ENCODE measurements at places on chromosomes 3 and 15.
A peak's percentile ranks its signal among the peaks of the same experiment; 100 is the strongest.

DNA sequence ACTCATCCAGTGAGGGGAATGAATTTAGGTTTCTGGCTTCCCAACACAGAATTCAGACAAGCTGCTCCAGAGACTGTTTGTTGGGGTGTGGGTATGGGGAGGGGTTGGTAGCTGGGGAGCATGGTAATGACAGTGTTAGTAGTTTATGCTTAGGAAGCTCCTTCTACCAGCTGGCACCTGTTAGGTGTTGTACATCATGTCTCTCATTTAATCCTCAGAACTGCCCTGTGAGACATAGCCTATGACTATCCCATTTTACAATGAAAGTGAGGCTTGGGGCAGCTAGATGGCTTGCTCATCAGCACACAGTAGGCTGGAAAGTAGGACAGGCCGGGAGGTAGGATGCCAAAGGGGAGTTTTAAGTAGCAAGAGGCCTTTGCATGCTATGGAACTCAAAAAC lies 2.5 kb downstream of the EIF4E3 start:
- no peak for DNase-seq

DNA sequence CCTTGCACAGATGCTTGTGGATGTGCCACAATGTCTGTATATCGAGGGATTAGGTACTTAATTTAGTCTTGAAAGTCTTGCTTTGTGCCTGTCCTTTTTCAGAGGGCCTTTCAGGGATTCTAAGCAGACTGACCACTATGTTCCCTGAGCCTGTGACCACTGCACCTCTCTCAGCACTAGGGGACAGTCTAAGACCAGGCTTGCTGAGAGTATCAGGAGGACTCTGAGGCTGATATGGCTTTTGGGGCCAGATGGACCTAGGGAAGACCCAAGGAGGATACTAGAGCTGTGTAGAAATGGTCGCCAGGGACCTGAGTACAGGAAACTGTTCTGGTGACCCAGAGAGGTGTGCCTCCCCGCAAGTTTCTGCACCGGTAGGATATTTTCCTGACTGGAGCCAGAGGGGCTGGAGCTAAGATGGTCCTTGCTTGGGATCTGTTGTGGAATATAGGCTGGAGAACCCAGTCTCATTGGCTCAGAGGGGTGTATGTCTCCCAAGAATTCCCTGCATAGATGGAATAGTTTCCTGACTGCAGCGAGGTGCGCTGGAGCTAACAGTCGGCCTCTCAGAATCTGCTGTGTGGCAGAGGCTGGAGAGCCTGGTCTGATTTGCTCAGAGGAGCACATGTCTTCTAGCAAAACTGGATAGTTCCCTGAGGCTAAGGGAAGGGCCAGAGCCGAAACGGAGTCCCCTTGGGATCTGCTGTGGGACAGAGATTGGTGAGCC lies 213.2 kb upstream of the DCBLD2 start:
- no peak for DNase-seq

- peak; percentile 95 for DNase-seq
Measured at GRCh38 chr15:83066734-83067637, at the start of gene BTBD1. BTBD1 (minus strand) TSS chr15:83067252; CDS start chr15:83067151, 101 bp downstream.

GRCh38 chr15:60616147-60616546 lies 137.2 kb upstream of the ICE2 start:
- no peak for DNase-seq

- DNase-seq = no peak
Measured at GRCh38 chr3:185691622-185692021, 105.5 kb downstream of the SENP2 start.

DNA sequence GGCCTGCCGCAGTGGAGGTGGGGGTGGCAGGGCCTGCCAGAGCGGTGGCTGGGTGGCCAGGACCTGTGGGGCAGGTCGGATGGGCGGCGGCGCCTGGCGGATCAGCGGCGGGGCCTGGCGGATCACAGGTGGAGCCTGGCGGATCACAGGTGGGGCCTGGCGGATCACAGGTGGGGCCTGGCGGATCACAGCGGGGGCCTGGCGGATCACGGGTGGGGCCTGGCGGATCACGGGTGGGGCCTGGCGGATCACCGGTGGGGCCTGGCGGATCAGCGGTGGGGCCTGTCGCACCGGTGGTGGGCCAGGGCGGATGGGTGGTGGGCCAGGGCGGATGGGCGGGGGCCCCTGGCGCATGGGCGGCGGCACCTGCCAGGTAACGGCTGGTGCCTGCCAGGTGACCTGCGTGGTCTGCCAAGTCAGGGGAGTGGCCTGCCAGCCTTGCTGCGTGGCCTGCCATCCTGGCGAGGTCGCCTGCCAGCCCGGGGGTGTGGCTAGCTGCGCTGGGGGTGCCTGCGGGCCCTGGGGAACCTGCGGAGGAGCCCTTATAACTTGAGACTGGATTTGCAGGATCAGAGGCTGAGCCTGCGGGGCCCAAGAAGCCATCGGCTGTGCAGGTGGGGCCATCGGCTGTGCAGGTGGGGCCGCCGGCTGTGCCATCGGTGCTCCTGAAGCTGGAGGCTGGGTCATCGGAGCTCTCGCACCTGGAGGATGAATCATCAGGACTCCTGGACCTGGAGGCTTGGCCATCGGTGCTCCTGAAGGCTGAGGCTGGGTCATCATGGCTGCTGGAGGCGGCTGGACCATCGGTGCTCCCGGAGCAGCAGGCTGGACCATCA lies 1.3 kb downstream of the MAGEL2 start:
- DNase-seq = no peak

DNA sequence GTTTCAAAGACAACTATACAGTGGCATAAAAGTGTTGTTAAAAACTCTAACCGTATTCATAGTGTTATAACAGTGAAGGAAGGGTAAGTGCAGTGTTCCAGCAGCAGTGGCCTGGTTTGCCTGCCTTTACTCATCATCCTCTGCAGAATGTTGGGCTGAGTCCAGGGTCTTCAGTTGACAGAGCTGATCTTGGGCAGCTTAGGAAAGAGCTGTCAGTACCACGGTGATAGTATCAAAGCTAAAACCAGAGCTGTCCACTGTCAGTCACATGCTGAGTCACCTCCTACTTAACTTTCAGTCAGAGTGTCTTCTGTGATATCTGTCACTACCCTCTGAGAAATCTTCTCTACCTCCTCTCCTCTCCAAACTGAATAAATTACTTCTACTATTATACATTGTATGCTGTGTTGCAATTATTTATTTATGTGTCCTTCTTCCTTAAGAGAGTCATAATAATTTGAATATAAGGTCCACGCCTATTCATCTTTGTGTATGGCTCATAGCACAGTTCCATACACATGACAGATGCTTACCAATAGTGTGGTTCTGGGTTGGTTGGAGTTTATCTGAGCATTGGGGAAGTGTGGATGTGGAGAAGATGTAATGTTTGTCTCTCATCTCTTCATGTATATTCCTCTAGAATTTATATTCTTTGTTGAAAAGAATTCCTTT lies 242.1 kb downstream of the ZIC1 start:
- DNase-seq = no peak

GRCh38 chr15:59120937-59121336 lies 16.0 kb downstream of the CCNB2 start:
- no peak for DNase-seq

DNA sequence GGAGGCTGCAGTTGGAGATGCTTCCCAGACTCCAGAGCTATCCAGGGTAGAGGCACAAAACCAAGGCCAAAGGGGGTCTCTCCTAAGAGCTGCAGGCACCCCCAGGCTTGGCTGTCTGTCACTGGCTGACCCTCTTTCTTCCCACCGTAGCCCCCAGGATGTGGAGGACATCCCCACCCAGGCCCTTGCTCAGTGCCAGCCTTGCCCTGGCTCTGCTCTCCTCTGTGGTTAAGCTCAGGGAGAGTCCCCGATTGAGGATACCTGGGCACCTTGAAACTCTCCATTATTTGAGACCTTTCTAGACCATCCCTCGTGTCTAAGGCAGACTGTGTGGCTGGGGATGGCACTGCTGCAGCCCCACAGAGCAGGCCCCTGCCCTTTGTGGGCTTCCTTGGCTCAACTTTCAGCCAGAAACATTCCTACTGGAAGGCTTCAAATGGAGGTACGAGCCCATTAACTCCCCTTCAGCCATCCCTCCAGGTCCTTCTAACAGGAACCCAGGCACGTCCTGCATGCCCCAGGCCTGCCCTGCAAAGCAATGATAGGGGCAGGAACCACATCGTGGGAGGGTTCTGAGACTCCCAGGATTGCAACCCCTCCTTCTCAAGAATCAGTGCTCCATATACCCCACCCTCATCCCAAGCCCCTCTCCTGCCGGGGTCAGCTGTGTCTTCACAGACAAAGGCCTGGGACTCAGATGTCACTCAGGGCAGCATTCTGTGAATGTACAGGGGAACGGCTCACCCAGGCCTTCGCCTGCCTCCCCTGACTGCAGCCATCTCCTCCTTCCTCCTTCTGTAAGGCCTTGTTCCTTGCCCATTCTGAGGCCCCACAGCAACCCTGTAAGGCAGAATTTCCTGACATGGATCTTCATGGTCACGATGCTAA lies 102.9 kb upstream of the ABHD17C start:
- DNase-seq = no peak

DNA sequence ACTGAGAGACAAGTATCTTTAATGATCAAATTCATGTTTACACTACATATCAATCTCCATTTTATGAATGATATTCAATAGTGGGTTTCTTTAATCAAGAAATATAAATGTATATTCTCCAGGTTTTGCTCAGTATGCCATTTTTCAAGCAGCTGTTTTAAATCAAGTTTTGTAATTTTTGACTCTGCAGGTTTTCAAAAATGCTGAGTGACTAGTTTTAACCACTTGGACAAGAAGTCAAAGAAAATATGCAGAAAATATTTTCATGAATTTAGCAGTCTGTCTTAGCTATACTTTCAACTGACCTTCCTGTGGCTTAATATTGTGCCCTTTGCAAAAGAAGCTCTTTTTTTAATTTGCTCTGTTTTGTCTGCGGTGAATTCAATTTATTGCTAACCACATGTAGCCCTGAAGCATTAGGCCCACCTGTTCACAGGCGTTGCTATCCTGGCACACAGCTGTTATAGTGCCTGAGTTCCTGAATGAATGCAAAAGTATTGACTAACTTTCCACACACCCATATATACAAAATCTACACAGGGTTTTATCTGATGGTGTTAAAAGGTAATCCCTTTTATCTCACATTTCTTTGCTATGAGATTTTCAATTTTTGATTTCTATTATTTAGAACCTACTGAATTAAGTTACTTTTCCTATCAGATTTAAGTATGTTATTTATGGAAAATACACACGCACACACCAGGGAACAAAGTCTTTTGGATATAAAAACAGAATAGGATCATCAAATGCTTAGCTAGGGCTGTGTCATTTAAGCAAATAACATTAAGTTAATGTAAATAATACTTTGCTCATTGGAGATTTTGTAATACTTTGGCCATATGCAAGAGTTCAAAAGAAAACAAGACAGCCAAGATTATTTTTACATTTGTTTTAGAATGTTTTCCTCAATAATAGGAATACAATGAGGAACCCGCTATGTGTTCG lies 1166.1 kb upstream of the GBE1 start:
- DNase-seq = no peak

DNA sequence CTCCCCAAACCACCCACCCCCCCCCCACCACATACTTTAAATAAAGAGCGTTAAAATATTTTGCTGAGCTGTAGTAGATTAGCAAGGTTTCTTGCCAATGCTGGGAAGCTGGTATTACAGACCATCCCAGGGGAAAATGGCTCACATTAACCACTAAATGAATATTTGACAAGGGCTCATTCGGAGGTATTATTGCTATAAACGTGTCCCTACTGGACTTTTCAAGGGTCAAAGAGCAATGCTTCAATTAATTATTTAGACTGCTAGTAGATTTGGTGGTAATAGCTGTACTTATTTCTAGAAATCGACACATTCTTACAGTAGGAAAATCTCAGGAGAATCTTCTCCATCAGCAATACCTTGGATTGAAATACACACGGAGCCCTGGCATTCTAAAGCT lies 5.2 kb downstream of the SOX2 start:
- no peak for DNase-seq

DNA sequence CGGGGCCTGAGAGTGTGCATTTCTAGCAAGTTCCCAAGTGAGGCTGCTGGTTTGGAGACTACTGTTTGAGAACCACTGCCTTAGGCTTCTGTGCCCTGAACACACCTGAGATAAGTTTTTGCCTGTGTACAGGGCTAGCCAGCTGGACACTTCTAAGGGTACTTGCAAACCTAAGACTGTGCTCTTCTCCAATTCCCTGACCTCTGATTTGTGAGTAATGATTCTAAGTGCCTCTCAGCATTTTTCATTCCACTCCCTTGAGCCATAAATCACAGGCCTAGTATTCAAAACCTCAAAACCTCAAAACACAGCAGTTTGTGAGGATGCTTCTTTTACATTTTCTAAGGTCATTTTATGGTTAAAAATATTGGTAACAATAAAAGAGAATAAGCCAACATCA lies 148.4 kb downstream of the CHST2 start:
- no peak for DNase-seq

DNA sequence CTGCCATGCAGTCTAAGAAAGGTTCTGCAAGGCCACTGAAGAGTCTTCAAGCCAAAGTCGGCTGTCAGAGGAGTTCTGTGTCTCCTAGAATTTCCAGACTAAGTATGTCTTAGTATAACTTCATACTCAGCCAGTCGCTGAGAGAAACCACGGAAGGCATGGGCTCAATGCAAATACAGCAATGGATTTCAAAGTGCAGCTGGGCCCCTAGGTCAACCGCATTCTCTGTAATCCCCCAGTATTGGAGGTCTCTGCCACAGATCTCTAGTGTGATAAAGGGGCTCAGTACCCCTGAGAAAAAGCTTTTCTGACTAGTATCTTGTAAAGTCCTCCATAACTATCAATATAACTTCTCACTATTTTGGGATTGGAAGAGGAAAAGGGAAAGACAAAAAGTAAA lies 208.3 kb downstream of the VPS13C start:
- DNase-seq = no peak

DNA sequence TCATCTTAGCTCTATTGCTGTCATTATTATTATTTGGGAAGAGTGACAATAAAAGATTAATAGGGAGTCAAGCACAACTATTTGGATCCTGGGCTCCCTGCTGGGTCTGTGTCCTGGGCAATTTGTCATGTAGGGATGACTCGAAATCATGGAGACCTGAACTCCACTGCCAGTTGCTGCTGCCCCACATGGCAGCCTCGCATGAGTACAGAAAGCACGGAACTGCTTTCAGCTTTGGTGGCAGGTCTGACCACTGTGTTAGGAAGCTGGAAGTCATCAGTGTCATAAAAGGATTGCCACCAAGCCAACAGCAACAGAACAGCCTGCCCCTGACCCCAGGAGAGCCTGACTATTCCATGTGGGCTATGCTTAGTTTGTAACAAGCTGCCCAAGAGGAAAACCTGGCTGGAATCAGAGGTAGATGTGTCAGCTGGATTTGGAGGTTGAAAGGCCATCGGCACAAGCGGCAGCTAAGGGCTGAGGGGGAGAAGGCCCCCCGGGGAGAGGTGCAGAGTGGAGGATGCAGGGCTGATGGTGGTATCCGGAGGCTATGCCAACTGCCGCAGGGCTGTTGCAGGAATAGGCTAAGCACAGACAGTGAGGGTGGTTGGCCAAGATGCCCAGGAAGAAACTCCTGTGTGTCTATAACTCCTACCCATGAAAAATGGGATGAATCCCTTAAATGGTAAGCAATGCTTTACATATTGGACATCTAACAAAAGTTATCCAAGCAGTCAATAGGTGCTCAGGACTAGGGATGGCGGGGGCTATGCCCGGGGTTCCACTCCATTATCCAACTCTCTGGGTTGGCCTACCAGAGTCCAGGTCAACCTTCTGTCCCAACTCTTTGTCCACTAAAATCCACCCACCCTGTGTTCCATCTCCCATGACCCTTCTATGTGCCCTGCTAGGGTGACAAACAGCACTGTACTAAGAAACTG lies 291.6 kb downstream of the ADAMTS17 start:
- peak; percentile 29 for DNase-seq

- DNase-seq = peak; percentile 43
Measured at GRCh38 chr3:37985637-37986320, 4.8 kb upstream of the VILL start.

- DNase-seq = no peak
Measured at GRCh38 chr3:105747060-105747541, 121.7 kb downstream of the CBLB start.

- no peak for DNase-seq
Measured at GRCh38 chr15:91268510-91268909, 168.5 kb downstream of the SV2B start.
